ENCODE measurements at places on chromosomes 13 and 19.

DNA sequence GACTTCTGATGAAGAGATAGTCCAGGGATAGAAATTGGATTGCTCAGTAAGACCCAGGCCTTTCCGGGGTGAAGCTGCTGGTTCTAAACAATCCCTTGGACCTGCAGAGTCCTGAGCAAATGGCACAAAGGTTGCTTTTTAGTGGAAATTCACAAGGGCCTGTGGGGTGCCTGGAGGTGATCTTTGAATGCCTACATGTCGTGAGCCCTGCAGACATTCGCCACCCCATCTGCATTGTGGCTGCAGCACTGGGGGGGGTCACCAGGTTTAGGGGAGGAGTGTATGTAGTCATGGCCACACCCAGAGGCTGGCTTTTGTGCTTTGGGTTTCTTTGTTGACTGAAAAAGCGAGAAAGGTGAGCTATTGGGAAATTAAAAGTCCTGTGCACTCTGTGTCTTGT, 41.4 kb downstream of the SLC7A9 start:
- DNase-seq: no peak

GRCh38 chr13:30679483-30680330, 55.6 kb upstream of the ALOX5AP start:
- no peak for DNase-seq

- DNase-seq: no peak
Observed at GRCh38 chr19:27758626-27759505, 1454.1 kb downstream of the UQCRFS1 start.

DNA sequence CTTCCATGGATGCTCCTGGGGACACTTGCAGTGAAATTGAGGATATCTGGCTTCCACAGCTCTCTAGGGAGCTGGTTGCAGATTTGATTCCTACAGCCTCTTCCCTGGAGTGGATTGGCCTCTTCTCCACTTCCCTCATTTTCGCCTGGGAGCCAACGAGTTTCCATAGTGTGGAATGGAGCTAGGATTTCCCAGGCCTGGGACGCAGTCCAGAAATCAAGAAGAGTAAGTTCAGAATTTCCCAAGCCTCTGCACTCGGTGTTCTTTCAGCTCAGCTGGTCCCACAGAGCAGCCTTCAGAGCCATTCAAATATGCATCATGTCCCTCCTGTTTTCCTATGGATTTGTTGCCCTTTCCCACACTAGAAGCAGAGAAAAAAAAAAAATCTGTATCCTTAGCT, 68.2 kb downstream of the RAP2A start:
- no peak for DNase-seq

DNA sequence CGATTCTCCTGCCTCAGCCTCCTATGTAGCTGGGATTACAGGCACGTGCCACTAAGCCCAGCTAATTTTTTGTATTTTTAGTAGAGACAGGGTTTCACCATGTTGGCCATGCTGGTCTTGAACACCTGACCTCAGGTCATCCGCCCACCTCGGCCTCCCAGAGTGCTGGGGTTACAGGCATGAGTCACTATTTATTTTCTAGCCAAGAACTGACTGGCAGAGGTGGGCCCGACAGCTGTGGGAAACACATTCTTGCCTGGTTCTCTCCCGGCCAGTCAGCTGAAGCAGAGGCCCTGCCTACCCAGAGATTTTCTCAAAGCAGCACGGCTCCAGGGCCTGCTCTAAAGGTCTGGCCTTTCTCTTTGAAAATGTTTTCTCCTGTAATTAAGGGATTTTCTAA, 108.0 kb downstream of the KCTD15 start:
- no peak for DNase-seq

GRCh38 chr13:100399455-100399854, 189.1 kb downstream of the GGACT start:
- no peak for DNase-seq

GRCh38 chr19:53971673-53972072, 8.9 kb downstream of the CACNG8 start:
- no peak for DNase-seq

- no peak for DNase-seq
Observed at GRCh38 chr13:22505489-22505888, 675.3 kb upstream of the SGCG start.

GRCh38 chr19:1189419-1189818, 15.4 kb upstream of the SBNO2 start:
- no peak for DNase-seq

- no peak for DNase-seq
Observed at GRCh38 chr19:9828551-9829063, 889 bp downstream of the UBL5 start.

DNA sequence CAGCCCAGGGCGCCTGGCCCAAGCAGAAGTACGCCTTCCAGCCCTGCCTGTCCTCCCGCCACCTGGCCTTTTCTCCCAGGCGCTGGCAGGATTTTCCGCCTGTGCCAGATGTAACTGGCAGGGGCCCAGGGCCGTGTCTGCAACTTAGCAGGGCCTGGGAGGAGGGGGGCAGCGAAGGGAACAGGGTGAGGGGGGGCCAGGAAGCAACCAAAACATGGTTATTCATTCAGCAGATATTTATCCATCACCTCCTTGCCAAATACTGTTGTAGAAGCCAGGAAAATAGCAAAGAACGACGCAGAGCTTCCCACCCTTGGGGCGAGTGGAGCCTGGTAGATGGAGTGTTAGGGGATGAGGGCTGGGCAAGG, 5.6 kb downstream of the TLE6 start:
- no peak for DNase-seq

DNA sequence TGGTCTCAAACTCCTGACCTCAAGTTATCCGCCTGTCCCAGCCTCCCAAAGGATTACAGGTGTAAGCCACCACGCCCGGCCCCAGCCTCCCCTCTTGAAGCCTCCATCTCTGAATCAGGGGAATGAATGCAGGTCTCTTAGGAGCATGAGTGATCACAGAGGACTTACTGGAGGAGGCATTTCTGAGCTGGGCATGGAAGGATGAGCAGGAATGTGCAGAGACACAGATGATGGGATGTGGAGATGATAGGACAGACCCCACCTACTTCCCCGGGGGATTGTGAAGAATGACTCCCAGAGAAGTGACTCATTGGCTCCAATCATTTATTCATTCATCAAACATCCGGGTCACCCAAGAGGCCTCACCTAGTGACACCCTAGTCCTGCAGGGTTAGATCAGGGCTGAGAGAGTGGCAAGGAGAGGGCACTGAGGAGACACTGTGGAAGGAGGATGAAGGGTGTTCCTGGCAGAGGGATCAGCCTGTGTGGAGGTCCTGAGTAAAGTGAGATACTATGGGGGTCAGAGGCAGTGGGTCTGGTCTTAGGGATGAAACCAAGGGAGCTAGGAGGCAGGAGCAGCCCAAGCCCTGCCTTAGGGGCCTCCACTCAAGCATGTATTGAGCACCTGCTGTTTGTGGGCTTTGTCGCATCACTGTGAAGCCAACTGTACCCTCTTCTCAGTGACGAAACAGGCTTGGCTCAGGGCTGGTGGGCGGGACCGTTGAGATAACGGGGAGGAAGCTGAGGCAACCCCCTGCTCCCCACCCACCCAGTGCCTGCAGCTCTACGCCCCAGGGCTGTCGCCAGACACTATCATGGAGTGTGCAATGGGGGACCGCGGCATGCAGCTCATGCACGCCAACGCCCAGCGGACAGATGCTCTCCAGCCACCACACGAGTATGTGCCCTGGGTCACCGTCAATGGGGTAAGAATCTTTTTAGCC, 3.0 kb downstream of the IFI30 start:
- no peak for DNase-seq

- DNase-seq: no peak
Observed at GRCh38 chr19:4415352-4415751, 12.9 kb downstream of the CHAF1A start.

GRCh38 chr13:105773863-105774538, 761.5 kb downstream of the EFNB2 start:
- DNase-seq: no peak

DNA sequence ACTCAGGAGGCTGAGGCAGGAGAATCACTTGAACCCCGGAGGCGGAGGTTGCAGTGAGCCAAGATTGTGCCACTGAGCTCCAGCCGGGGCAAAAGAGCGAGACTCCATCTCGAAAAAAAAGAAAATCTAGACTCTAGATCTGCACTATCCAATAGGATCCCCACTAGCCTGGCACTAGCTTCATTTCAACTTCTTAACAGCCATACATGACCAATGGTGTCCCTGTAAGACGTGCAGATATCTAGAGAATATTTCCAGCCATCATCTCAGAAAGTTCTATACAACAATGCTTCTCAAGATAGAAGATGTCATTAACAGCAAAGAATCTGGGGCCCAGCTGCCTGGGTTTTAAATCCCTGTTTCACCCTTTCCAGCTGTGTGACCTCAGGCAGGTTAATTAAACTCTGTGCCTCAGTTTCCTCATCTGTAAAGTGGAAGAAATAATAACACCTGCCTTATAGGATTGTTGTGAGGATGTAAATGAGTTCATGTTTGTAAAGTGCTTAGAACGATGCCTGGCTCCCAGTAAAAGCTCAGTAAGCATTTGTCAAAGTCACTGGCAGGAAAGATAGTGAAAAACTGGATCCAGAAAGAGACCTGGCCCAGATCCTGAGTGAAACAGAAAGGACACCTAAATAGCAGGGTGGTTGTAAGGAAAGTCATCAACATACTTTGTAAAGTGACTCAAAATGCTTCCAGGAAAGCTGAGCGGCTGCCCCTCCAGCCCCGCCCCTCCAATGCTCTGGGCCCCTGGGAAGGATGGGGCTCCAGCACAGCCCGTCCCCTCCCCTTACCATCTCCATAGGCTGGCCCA, 13.5 kb downstream of the WIZ start:
- no peak for DNase-seq

- DNase-seq: no peak
Observed at GRCh38 chr19:5293612-5294378, 46.8 kb downstream of the PTPRS start.

GRCh38 chr13:80473695-80474094, 132.8 kb upstream of the SPRY2 start:
- DNase-seq: no peak

- DNase-seq: no peak
Observed at GRCh38 chr19:16702123-16702522, 17.5 kb upstream of the NWD1 start.

DNA sequence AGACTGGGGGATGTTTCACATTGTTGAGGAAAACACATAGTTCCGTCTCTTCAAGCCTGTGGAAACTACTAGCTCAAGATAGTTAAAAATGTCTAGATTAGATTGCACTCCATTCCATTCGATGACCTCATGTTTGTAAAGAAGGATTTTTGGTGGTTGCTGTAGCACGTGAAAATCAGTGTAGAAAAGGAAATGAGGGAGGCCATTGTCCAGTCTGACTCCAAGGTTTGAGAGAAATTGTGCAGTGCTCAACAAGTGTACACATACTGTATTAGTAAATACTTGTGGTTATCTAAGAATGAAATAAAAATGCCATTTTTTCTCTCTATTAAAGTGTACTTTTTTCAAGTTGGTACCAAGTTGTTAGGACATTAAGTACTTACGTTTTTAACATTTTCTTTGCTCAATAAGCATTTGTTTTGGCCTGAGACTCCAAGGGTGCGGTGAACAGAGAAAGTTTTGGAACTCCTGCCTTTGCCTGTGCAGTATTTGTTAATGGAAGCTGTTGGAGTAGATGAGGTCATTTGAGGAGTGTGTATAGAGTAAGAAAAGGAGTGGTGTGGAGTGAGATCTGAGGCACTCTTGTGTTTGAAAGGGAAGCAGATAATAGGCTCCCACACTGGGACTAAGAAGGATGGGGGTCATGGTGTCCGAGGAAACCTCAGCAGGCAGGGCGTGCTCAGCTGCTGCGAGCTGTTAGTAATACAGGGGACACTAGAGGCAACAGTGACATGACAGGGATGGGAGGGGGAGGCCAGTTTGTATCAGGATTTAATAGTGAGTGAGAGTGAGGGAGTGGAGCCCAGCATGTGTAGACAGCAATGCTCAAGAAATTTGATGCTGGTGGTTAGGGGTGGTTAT, 4.4 kb downstream of the WASF3 start:
- no peak for DNase-seq

GRCh38 chr13:90416519-90416918, 931.0 kb upstream of the MIR17HG start:
- DNase-seq: no peak

DNA sequence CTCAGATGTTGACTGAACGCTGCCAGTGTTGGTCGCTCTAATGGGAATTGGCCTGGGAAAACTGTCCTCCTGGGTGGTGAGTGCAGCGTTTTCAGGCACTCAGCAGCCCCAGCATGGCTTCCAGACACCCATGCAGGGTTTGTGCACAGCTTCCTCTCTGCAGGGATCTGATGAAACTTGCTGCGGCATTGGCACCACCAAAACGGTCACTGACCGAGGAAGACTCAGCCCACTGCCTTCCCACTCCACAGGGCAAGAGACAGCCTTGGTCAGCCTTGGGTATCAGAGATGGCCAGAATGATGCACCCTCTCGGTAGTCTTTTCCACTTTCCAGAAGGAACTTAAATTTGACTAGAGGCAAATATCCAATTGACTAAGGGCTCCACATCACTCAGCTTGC, 398.9 kb downstream of the IRS2 start:
- no peak for DNase-seq

DNA sequence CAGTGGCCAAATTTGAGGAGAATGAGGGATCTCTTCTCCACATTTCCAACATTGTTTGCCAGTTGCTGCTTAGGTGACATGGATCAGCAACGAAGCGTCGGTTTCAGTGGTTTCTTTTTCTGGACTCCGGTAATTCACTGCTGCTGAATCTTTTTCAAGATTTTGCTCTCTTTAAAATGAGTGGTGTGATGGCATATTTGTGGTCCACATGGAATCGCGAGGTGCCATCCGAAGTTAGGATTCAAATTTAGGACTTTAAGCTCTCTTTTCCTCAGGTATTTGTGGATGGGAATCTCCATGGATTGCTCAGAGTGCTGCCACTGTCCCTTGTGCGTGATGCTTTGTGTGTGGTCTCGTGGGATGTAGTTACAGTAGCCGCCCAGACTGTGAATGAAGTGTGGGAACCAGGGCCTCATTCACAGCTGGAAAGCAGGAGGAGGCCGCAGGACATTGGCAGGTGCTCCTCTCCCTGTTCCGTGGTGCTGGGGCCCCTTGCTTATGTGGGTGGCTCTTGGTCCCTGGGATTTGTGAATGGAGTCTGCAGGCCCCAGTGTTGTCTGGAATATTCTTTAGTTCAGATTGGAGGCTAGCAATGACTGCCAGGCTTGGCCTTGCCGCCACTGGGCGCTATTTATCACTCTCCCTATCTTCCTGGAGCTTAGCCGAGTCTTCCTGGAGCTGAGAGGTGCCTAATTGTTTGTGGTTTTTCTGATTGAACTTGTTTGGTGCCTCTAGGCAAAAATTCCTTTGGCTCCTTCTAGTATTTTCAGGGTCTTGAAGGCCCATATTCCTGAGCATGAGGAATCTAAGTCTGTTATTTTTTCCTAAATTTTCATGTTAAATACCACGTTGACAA, 1.5 kb downstream of the ILF3 start:
- DNase-seq: no peak

DNA sequence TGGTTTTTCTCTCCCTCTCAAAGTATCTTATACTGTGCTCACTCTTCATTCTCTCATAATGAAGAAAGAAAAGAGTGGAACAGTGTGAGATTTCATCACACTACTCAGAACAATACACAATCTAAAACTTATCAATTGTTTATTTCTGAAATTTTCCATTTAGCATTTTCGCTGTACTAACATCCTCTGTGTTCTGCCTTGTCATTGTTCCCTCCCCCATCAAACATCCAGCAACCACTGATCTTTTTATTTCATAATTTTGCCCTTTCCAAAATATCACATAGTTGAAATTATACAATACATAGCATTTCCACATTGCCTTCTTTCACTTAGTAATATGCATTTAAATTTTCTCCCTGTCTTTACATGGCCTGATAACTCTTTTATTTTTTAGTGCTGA, 658.7 kb downstream of the SLITRK1 start:
- DNase-seq: no peak

- DNase-seq: no peak
Observed at GRCh38 chr19:10473192-10473591, 30.0 kb downstream of the KEAP1 start.

GRCh38 chr13:59408738-59409137, 755.0 kb downstream of the DIAPH3 start:
- no peak for DNase-seq

Measured in caudate nucleus (tissue), 63 donors.